ENCODE measurements at places on chromosomes 12 and 14.

DNA sequence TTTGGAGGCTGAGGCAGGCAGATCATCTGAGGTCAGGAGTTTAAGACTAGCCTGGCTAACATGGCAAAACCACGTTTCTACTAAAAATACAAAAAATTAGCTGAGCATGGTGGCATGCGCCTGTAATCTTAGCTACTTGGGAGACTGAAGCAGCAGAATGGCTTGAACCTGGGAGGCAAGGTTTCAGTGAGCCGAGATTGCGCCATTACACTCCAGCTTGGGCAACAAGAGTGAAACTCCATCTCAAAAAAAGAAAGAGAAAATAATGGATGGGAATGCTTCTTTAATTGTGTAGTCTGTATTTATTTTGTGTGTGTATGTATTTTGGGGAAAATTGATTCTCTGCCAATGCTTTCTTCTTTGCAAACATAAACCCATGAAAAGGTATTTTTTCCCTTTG, 32.5 kb downstream of the SRGAP1 start:
- DNase-seq = no peak

- no peak for DNase-seq
Measured at GRCh38 chr14:41302776-41303175, 303.9 kb upstream of the LRFN5 start.

DNA sequence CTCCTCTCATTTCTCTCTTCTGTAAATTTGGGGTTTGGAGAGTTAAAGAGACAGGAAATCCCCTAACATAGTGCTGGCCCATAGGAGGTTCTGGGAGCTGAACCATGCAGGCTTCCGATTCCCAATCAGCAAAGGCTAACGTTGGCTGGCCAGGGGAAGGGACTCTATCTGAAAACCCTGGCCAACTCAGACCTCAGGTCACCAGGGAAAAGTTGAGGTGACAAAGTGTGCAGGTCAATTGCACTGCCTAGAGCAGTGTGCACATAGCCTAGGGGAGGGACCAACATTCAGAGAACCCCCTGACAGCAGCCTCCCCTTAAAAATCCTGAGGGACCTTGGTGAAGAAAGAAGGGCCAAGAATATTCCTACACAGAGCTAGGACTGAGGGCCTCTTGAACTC, 38.9 kb downstream of the TTC7B start:
- no peak for DNase-seq

GRCh38 chr14:104106471-104106991, 21.0 kb downstream of the ASPG start:
- no peak for DNase-seq

DNA sequence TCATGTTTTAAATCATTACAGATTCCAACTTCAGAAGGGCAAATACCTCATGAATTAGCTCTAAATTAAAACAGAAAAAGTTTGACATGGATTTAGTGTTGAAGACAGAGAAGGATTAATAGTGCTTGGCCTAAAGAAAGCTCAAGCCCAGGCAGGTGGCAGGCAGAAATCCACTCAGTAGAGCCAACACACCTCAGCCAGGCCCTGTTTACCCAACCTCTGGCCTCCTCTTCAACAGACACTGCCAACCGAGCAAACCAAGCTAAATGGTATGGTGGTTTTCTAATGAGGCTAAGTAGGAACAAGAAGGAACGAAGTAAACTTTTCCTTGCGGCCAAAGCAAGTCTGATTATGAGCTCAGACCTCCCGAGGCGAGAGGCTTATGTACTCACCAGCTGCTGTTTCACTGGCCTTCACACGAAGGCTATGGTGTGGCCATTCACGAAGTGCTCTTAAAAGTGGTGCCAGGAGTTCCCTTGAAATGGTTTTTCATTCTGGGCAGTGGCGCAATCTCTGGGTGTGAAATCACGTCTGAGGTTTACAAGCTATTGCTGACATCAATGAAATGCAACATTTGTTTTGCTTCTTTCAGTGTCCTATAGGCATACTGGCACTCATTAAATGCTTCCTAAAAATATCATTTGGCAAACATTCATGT, 124.1 kb upstream of the LGR5 start:
- no peak for DNase-seq

- no peak for DNase-seq
Measured at GRCh38 chr12:65534238-65534841, 255.9 kb downstream of the MSRB3 start.

DNA sequence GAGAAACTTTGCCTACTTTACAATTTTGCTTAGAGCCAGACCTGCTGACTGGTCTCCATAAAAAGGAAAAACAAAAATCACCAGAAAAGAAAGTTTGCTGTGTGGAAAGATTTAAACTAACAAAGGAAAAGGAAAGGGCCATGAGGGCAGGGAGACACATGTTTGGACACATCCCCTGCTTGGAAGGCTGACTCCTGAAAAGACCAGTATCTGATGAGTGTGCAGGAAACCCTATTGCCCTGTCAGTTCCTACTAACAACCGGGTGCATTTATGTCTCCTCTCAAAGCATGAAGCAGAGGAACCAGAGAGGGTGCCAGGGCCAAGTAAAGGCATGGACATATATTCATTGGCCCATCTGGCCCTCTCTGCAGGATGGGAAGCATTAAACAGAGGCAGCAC, 7.0 kb upstream of the STAB2 start:
- DNase-seq = no peak

DNA sequence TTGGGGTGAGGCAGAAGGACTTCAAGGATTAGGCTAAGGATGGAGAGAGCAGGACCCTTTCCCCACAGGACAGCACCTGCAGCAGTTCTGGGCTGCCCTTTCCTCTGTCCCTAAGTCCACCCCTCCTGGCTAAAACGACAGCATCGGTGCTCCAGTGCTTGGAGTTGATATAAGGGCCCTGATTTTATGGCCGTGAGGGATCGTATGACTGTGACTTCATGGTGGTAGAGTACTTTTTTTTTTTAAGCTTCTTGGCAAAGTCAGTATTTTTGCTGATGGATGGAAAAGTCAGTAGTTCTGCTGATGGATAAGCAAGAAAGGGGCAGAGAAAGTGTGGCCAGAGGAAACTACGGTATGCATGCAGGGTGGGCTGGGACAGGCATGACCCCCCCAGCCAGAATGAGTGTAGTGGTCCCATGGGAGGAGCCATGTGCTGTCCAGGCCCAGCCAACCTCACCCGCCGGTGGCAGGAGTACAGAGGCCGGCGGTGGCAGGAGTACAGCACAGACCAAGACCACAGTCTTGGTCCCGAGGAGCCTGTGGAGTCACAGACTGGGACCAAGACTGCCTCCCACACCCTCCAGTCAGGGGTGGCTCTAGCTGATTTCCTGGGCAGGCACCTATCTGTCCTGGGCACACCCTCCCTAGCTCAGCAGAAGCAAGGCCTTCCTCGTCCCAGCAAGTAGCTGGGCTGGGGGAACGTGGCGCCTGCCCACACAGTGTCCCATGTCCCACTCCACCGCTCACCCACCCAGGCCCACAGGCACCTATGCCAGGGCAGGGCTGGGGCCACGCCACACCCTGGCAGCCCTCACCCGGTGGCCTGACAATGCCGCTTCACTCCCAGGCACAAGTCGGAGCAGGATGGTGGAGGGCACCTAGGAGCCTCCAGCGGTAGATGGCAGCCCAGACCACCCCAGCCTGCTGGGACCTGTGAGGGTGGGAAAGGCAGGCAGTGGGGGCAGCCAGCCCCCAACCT, 46.3 kb downstream of the CCDC88C start:
- peak; percentile 71 for DNase-seq

- DNase-seq = no peak
Measured at GRCh38 chr12:34400986-34401658, 378.8 kb downstream of the ALG10 start.

- no peak for DNase-seq
Measured at GRCh38 chr14:89331398-89331797, 85.6 kb downstream of the FOXN3 start.

DNA sequence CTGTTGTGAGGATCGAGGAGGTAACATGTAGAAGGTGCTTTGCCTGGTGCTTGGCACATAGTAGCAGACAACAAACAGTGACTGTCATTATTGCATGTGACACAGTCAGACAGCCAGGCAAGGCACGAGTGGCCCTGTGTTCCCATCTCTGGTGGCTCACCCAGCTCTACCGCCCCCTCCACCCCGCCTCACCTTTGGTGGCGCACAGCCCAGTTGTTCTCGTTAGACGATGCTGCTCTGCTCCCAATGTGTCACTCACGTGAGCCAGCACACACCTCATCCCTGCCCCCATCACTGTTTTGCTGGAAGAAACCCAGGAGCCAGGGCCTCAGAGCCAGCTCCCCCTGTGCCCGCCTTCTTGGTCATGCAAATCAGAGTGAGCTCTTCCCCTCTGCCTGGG, 113.3 kb downstream of the CALM1 start:
- DNase-seq = no peak

DNA sequence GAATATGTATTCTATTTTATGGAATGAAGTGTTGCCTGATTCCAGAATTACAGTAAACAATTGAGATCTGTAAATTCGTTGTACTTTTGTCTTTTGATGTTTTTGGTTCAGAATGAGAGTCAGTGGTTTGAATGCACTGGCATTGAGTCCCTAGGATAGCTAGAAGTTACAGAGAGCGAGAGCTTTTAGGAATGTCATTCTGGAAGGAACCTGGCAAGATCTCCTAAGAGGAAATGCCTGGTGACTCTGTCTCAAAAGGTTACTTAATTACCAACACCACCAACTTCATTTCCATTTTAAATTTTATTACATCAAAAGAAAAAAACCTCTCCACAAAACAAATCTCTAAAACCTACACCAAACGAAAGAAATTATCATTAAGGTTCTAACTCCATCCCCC, 6.0 kb upstream of the CEBPE start:
- DNase-seq = no peak

DNA sequence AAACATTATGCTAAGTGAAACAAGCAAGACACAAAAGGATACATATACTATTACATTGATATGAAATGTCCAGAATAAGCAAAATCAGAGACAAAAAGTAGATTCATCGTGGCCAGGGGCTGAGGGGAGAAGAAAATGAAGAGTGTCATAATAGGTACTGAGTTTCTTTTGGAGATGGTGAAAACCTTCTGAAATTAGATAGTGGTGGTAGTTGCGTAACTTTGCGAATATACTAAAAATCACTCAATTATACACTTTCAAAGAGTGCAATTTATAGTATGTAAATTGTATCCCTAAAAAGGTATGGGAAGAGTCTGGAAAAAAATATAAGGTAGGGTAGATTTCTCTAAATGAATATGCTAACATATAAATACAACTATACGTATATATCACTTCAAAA, 22.2 kb downstream of the KANSL2 start:
- no peak for DNase-seq

DNA sequence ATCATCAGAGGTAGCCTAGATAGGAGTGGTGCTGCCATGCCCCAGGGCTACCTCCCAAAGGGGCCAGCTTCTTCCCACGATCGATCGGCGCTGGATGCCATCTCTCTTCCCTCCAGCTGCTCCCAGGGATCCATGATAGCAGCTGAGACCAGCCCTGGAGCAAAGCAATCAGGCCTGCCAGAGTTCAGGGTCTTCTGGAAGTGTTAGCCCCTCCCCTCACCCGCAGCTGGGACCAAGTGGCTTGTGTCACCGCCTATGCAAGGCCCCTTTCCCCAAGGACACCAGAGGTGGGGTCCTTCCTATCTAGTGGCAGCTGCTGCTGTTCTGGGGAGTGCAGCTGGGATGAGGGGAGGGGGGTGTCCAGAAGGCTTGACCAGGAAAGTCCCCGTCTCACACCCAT, 87.0 kb downstream of the IRF2BPL start:
- DNase-seq = no peak

- no peak for DNase-seq
Measured at GRCh38 chr12:91928501-91928900, 217.1 kb downstream of the BTG1 start.

DNA sequence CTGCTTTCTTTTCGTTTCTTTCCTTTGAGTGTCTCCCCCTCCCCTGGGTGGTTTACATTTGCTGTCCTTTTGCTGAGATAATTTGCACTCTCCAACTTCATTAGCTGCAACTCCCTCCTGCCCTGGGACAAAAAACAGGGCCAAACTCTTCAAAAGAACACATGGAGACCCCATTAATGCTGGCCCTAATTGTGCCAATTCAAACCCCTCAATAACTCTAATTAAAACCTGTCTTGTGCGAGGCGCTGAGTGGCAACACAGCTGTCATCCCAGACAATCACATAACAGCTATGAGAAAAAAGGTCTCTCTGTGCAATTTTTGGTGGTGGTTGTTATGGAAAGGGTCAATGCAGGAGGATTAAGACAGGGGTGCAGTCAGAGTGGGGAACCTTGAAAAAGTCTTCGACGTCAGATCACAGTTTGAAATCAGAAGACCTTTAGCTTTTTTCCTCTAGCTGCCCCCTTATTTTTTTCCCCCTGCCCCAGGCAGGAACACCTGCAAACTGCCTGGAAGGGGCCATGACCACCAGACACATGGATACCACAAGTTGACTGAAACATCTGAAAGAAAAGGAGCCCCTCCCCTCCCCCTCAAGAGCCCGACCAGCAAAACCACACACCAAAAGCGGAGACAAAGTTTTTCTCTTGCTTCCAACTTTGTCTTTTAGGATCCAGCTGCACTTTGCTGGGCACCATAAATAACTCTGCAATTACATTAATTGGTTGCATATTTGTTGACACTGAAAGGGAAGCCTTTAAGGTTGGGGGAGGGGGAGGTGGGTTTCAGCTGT, 26.5 kb upstream of the SMOC1 start:
- DNase-seq = no peak

- no peak for DNase-seq
Measured at GRCh38 chr14:105492031-105492970, 1.3 kb downstream of the TEDC1 start.

DNA sequence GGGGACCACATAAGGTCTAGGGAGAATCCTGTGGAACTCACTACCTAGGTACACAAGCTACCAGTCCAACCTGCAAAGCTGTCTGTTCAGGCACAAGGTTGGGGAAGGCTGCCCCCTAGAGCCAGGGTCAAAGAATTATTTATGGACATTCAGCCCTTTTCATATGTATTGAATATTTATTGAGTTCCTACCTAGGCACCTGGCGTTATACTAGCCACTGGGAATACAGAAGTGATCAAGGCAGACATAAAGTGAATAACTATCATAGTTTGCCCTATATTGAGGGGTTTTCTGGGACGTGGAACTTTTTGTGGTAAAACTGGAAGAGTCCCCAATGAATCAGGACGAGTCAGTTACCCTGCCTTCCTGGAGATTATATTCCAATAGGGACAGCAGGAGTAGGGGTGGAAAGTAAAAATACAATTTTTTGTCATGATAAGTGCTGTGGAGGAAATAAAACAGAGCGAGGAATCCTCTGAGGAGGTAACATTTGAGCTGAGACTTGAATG, 5.8 kb upstream of the SLC48A1 start:
- DNase-seq = peak; percentile 80

DNA sequence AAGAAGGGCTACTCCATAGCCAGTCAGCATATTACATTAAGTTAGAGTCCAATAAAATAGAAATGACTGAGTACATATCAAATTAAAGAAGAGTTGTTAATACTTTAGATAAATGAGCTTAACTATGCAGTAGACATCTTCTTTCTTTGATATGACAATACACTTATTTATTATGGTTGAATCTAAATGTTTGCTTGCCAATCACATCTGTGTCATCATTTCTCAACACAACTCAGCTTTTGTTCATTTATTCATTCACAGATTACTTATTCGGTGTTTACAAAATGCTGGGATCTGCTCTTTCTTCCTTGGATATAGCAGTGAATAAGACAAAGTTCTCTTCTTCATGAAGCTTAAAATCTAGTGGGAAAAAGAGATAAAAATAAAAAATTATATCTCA, 614.6 kb upstream of the ATP2B1 start:
- no peak for DNase-seq
